Left hindlimb (tissue), 1 donor: ENCODE measurements at places on chromosomes 6 and 20.

DNA sequence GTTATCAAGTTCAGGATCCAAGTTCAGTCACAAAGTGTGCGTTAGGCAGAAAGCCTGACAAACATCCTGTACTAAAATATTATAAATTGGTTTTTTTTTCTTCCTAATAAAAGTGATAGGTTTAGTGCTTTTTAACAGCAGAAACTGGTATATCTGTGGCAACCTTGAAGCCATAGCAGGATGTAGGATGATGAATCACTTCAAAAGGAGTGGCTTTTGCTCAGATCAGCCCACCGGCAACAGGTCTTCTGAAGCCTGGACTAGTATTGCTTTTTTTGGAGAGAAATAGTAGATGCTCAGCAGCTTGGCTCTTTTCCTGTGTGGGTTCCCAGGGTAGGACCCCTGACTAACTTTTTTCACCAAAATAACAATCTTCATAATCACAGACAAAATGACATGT, 190.8 kb downstream of the EPM2A start:
- no peak for DNase-seq

- DNase-seq = no peak
Measured at GRCh38 chr6:36682328-36683144, 4.0 kb downstream of the CDKN1A start.

DNA sequence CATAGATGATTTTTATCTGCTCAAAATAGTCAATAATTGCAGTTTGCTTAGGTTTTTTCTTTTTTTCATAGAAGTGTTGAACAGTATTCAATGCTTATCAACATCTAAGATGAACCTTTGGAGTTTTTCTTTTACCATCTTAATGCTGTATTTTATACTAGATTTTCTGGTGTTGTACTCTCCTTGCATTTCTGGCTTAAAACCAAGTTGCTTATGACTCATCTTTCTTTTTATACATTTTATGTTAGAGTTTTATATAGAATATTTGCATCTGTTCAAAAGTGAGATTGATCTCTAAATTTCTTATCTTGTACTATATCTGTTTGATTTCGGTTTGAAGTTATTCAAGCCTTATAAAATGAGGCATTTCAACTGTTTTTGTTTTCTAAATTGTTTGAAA, 232.5 kb downstream of the RFPL4B start:
- no peak for DNase-seq

DNA sequence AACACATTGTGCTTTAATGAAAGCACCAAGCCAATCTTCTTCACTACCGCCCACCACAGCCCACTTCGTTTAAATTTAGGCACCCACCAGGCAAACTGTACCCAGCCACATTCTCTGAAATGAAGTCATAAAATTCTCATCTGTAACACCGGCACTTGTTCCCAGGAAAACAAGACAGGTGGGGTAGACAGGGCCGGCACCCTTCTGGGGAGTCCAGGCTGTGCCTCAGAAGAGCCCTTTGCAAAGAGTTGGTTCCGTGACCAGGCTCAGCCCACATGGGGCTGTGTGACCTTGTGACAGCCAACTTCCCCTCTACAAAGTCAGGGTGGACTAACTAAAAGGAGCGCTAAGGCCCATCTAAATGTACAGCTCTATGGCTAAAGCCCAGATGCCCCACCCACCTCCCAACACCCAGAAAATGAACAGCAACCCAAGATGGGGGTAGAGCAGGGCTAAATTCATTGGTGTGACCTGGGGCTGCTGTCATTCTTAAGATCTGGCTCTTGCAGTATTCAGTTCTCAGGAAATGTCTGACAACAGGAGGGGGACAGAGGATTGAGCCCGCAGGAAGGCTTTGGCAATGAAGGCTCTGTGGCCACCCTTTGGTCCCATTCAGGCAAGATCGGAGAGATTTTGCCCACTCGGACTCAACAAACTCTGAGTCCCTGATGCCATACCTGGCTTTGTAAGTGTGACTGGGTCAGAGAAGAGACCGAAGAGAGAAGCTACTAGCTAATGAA, 56.7 kb downstream of the TRERF1 start:
- DNase-seq = no peak

- no peak for DNase-seq
Measured at GRCh38 chr6:15577106-15577505, 85.7 kb downstream of the DTNBP1 start.
